ENCODE measurements at places on chromosomes 5 and 9.

- no peaks in the 10 kb centered on the region for H3K27me3 ChIP-seq
- no peak overlapping the region for H3K4me3 ChIP-seq
These were observed 305.0 kb upstream of the MEF2C start for GRCh38 chr5:89187883-89188465.

GRCh38 chr5:135729321-135729786 is 105.1 kb upstream of the SLC25A48 start:
- no peaks in the 10 kb centered on the region for H3K4me1 ChIP-seq
- H3K4me3 ChIP-seq, result no peak overlapping the region
- H3K27ac ChIP-seq, result no peak overlapping the region
- no peak for DNase-seq
- no peaks in the 10 kb centered on the region for H3K36me3 ChIP-seq
- no peaks in the 10 kb centered on the region for H3K27me3 ChIP-seq

DNA sequence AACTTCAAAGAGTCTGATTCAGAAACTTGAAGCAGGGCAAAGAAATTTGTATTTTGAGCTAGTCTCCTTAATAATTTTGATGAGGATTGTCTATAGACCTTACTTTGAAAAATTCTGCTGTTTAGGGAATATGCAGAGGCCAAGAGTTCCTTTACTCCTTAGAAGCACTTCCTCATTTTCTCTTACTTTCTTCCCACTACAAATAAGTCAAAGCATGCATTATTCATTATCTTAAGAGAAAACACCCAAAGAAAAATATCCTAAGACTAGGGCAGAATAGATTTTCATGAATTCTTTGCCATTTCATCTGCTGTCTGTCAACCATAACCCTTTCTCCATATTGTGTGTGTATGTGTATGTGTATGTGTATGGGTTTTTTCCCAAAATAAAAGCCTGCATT is 307.9 kb downstream of the KCTD16 start:
- no peaks in the 10 kb centered on the region for H3K4me1 ChIP-seq
- no peaks in the 10 kb centered on the region for H3K27me3 ChIP-seq
- no peak overlapping the region for H3K27ac ChIP-seq
- DNase-seq, result no peak
- no peak overlapping the region for H3K4me3 ChIP-seq

DNA sequence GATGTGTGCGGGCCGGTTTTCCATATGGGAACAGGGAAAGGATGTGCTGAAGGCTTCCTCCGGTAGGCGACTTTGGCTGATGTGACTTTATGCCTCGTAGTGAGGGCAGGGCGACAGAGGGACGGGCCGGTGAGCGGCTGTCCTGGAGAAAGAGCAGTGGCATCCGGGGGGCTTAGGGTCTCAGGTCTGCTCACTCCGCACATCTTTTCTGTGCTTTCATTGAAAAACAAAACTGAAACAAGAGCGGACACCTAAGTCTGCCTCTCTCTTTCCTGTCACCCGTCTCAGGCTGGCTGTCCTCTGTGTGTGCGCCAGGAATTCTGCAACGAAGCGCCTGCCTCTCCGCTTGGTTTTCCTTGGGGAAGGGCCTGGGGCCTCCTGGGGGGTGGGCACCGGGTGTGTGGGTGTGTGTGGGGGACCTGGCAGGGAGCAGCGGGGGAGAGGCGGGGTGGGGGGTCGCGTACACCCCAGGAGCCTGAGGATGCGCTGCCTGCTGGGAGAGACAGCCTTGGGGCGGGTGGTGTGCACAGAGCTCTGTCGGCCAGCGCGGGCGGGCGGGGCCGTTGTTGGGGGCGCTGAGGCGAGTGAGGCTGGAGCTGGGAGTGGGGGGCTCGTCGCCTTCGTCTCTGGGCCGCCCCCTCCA is 580 bp upstream of the PRRX2 start:
- H3K4me3 ChIP-seq, result peak overlapping the region; percentile 88
- peaks cover 5% of the 10 kb centered on the region for H3K4me1 ChIP-seq

GRCh38 chr9:122164286-122164685 is 4.6 kb downstream of the MORN5 start:
- H3K4me3 ChIP-seq, result no peak overlapping the region
- peaks cover 71% of the 10 kb centered on the region for H3K27me3 ChIP-seq
- peaks cover 7% of the 10 kb centered on the region for H3K4me1 ChIP-seq
- peaks cover 6% of the 10 kb centered on the region for H3K36me3 ChIP-seq
- no peak for DNase-seq
- H3K27ac ChIP-seq, result no peak overlapping the region

DNA sequence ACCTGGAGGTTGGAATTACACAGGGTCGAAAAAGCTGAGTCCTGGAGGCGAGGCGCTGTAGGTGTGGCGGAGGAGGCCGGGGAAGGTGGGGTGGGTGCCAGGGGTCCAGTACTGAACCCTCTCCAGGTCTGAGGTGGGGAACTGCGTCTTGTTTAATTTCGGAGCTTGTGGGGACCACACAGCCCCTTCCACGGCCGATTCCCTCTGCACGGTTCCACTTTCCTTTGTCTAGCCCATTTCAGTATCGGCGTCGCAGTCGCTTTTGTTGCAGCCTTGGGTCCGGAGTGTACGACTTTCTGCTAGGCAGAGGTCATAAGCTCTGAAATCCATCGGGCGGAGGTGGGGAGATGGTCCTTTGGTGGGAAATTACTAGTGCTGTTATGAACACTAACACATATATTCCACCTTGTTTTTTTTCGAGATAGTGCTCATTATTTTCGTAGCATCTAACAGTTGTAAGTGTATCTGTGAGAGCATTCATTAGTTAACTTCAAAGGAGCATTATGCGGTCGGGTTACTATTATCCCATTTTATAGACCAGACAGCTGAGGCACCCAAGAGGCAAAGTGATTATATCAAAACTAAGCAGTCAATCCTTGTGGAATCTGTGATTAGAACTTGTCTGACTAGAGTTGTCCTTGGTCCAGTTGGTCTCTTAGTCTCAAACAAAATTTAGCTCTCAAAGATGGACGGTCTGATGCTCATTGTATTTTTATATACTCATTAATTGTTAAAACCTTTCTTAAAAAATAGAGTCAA is 737 bp downstream of the RNF180 start:
- H3K27me3 ChIP-seq, result peaks cover 30% of the 10 kb centered on the region
- DNase-seq, result no peak
- H3K27ac ChIP-seq, result no peak overlapping the region
- H3K4me3 ChIP-seq, result no peak overlapping the region
- H3K4me1 ChIP-seq, result no peaks in the 10 kb centered on the region
- no peaks in the 10 kb centered on the region for H3K36me3 ChIP-seq

GRCh38 chr5:154740957-154741356 is 14.2 kb upstream of the LARP1 start:
- H3K36me3 ChIP-seq, result no peaks in the 10 kb centered on the region
- H3K4me3 ChIP-seq, result no peak overlapping the region
- no peaks in the 10 kb centered on the region for H3K4me1 ChIP-seq

DNA sequence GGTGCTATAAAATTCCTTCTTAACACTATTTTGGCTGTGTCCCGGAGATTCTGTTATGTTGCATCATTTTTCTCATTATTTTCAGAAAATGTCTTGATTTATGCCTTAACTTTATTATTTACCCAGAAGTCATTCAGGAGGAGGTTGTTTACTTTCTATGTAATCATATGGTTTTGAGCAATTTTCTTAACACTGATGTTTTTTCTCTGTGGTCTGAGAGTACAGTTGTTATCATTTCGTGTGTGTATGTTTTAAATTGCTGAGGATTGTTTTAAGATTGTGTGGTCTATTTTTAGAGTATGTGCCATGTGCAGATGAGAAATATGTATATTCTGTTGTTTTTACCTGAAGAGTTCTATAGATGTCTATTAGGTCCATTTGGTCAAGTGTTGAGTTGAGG is 498.1 kb upstream of the ZNF608 start:
- no peak for DNase-seq
- H3K27me3 ChIP-seq, result no peaks in the 10 kb centered on the region
- H3K4me3 ChIP-seq, result no peak overlapping the region
- no peaks in the 10 kb centered on the region for H3K4me1 ChIP-seq
- no peak overlapping the region for H3K27ac ChIP-seq

DNA sequence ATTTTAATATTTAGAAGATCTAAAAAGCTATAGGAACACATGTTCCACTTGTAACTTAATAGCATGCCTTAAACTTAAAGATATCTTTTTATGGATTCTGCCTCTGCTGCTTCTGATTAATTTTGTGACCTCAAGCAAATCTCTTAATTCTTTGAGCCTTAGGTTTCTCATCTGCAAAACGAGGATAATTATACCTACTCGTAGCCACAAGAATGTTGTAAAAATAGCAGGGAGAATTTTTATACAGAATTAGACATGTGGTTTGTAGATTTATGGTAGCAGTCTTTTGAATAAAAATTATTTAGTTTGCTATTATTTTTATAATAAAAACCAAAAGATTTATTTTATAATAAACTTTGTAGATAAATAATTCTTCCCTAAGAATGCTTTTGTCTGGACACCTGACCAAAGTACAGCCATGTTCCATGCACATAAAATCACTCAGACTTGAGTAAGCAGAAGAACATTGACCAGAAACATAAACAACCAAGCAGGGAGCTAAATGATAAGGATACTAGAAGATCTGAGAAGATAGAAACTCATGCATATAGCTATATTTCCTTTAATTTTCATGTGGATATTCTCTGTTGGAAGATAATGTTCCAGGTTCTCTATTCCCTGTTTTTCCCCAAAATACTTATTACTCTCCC is 18.5 kb downstream of the C9orf85 start:
- H3K36me3 ChIP-seq, result no peaks in the 10 kb centered on the region
- no peak for DNase-seq
- H3K4me3 ChIP-seq, result no peak overlapping the region
- H3K27me3 ChIP-seq, result no peaks in the 10 kb centered on the region
- no peak overlapping the region for H3K27ac ChIP-seq
- no peaks in the 10 kb centered on the region for H3K4me1 ChIP-seq

- H3K4me3 ChIP-seq, result no peak overlapping the region
- H3K4me1 ChIP-seq, result peaks cover 8% of the 10 kb centered on the region
- H3K36me3 ChIP-seq, result no peaks in the 10 kb centered on the region
- peaks cover 6% of the 10 kb centered on the region for H3K27me3 ChIP-seq
These were observed 12.2 kb upstream of the SPINK4 start for GRCh38 chr9:33227741-33228140.

GRCh38 chr5:131264451-131265099 is 722 bp downstream of the CDC42SE2 start:
- DNase-seq, result no peak
- no peaks in the 10 kb centered on the region for H3K27me3 ChIP-seq
- peaks cover 19% of the 10 kb centered on the region for H3K4me1 ChIP-seq
- H3K36me3 ChIP-seq, result peaks cover 63% of the 10 kb centered on the region
- H3K27ac ChIP-seq, result peak overlapping the region; percentile 79

- H3K27ac ChIP-seq, result peak overlapping the region; percentile 83
- H3K4me3 ChIP-seq, result no peak overlapping the region
- H3K36me3 ChIP-seq, result peaks cover 7% of the 10 kb centered on the region
- H3K4me1 ChIP-seq, result peaks cover 27% of the 10 kb centered on the region
These were observed 48.8 kb downstream of the MVB12B start for GRCh38 chr9:126375386-126375785.
